ENCODE measurements at places on chromosomes 3 and 15. TPM values are rescaled to one million over a fixed set of nuclear protein-coding genes. Genes with fewer than 3 reads are reported as not detected.

GRCh38 chr3:197397838-197398237, 99.4 kb upstream of the DLG1 start:
- DNase-seq = no peak

GRCh38 chr15:59905176-59905575, 98.9 kb upstream of the FOXB1 start:
- no peak for DNase-seq

DNA sequence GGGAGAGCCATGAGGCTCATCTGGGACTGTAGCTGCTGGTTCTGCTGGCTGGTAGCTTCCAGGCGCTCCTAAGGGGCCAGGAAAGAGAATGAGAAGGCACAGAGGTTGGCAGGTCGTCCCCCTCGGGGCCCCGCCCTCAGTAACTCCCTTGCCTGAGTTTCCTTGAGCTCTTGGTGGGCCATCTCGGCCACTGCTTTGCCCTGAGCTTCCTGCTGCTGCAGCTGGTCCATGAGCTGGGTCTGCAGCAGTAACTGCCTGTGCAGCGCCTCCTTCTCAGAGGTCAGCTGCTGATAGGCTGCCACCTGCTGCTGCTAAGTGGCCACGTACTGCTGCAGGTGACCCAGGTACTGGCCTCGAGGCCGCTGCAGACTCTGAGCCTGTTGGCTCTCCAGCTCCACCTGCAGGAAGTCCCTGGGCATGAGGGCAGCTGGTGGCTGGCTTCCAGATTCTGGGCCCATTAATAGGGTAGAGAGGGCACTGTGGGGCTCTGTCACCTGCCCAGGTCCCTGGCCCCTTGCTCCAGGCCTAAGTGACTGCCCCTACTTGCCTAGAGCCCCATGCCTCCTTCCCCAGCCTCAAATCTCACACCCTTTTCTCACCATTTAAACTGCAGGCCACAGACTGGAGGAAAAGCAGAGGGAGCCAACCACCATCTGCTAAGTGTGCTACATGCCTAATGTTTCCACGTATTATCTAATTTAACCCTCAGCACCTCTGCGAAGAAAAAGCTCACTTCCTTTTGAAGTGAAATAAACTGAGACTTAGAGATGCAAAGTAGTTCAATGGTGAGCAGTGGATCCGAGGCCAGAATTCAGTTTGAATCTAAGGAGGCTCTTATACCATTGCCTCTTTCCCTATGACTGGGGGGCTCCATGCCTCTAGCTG, 10.8 kb upstream of the VPS33B start:
- DNase-seq = no peak

DNA sequence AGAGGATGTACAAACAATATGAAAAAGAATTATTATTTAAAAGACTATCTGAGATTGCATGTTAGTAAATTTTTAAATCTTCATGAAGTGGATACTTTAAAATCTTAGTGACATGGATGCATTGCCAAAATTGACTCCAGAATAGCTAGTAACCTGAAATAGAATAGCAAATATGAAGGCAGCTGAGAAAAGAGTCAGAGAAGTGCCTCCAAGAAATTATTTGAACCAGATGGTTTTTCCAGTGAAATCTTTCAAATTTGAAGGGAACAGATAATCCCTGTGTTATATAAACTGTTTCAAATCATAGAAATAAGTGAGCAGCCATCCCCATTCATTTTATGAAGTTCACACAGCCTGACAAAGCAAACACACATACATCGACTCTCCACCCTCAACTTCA, 29.6 kb downstream of the FSIP1 start:
- no peak for DNase-seq

DNA sequence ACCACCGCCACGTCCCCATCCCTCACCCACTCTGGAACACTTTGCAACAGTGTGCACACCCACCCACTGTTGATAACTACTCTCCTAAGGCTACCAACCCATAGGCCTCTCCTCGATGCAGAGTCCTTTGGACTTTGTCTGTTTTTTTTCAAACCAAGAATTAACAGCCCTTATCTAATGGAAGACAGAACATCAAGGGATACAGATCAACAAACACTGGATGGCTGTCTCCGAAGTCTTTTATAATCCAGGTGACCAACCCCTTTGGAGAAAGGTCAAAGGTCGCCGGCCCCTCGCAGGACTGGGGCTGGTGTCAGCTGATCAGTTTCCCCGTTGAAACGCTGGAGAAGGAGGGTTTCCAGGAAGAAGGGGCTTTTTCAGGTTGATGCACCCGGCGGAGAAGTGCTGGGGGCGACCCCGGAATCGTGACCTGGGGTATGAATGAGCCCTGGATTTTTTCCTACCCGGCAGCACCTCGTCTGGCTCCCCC, 532 bp downstream of the B4GALT4 start:
- DNase-seq = peak; percentile 24

- DNase-seq = no peak
These were observed 86.9 kb upstream of the COL8A1 start for GRCh38 chr3:99551520-99551919.

DNA sequence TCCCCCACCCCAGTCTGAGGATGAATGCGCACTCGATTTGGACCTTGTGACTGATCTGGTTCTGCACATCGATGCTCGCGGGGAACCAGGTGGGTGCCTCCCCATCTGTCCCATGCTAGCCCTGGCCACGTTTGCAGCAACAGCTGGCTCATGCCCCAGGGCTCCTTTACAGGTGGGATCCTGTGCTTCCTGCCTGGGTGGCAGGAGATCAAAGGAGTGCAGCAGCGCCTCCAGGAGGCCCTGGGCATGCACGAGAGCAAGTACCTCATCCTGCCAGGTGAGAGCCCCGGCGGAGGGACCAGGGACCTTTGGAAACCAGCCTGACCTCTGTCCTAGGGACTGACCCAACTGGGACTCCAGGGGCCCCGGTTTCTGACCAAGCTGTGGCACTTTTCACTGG, 44.3 kb downstream of the DHX30 start:
- DNase-seq = no peak

DNA sequence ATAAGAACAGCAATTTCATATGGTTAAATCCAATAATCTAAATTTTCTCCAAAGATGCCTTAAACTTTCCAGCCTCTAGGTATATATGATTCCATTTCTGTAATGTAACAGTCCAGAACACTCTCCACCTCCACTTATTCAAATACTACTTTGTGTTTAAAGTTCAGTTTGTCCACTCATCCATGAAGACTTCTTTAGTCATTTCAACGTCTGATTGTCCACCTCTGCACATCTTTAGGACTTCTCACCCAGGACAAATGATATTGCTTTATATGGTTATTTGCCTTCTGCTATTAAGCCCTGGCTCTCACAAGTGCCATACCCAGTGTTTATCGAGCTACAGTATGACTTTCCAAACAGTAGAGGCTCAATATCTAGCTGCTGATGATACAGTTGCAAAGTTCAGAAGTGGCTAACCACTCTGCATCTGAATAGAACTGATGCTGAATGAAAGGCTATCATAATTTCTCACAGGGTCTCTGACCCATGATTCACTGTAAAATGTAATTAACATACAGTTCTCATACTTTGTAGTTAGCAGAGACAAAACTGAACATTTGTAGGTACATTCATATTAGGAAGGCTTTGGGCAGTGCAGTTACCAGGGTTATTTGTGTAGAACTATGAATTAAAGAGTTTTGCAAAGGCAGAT, 93.7 kb upstream of the MBNL1 start:
- DNase-seq = no peak

- DNase-seq = no peak
These were observed 55.7 kb upstream of the GATA2 start for GRCh38 chr3:128548426-128549282.

GRCh38 chr3:111577798-111578685, 17.1 kb downstream of the ZBED2 start:
- no peak for DNase-seq

DNA sequence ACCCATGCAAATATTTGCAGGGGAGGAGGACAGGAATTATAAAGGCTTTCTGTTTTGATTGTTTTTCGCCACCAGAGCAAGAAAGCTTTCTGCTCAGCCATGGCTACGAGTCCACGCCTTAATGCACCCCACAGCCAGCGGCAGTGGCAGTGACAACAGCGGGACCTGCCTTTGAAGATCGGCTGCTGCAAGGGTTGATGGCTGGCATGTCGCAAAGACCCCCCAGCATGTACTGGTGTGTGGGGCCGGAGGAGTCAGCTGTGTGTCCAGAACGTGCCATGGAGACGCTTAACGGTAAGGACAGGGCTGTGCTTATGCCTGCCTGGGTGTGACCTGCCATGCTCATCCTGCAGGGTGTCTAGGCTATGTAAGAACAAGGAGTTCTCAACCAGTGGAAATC, 5.3 kb downstream of the LRRK1 start:
- DNase-seq = no peak

- DNase-seq = no peak
These were observed 108.6 kb upstream of the PRR20G start for GRCh38 chr3:127396473-127396872.

DNA sequence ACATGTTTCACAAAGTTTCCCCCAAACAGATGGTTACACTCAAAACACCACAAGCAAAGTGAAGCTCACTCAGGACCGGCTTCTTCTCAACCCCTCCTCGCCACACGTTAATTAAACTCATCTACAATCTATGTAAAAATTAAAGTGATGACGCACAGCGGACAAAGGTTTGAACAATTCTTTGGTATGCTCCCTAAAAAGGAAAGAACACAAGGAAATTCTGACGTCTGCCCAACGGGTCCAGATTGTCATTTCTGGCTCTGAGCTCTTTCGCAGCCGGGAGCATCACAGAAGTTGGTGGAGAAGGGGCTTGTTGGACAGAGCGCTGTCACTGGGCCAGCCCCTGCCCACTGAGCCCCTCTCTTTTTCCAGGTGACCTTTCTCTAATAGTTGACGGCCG, 173.7 kb upstream of the CHRNA7 start:
- DNase-seq = no peak

- DNase-seq = no peak
These were observed 255.6 kb upstream of the CNTN4 start for GRCh38 chr3:1843111-1843510.

GRCh38 chr15:97783240-97783639, 177.3 kb upstream of the ARRDC4 start:
- DNase-seq = no peak

- no peak for DNase-seq
These were observed 15.8 kb upstream of the ARHGEF26 start for GRCh38 chr3:154105218-154105975.

DNA sequence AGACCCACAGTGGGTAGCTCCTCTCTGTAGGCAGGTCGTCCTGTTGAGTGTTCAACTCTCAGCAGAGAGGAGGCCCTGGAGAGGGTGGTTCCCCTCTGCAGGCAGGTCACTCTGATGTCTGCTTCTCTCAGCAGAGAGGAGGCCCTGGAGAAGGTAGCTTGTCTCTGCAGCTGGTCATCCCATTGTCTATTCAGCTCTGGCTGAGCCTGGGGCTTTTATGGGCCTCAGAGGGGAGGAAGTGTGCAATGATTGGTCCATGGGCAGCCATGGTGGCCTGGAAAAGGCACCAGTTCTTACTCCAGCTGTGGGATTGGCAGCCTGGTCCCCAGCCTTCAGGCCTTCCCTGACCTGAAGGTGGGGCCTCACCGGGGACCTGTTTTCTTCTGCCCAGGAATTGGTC, 52.9 kb downstream of the PPCDC start:
- DNase-seq = no peak

Gene SLC51B
- total RNA-seq = not detected

Gene NRG4
- total RNA-seq = not detected

Gene ROPN1B
- 8.8 TPM for total RNA-seq

Gene THBS1
- 1,984 TPM for total RNA-seq

Gene SKOR1
- total RNA-seq = 1.5 TPM

Gene TRIM69
- total RNA-seq = 11.7 TPM

Gene THUMPD3
- total RNA-seq = 21.6 TPM

Gene DGKG
- total RNA-seq = 2.2 TPM

Gene CASR
- total RNA-seq = not detected

Gene PRSS50
- not detected for total RNA-seq

Data from tibial nerve (tissue), 4 donors.